Left ventricle myocardium inferior (tissue), 1 donor: ENCODE measurements at places on chromosomes 11 and 22.

GRCh38 chr11:134231958-134232659 is 7.6 kb downstream of the VPS26B start:
- no peak for DNase-seq

DNA sequence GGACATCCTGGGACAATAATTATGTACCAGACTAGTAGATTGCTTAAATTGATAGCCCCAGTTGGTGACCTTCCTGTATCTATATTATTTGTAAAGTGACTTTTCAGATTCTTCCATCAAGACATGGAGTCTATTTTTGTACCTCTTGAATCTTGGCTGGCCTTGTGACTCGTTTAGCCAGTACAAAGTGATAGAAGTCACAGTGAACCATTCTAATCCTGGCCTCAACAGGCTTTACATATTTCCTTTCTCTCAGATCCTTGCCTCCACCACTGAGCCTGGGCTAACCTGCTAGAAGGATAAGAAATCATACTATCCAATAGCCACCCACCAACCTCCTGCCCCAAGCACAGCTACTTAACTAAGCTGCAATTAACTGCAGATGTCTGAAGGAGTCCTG is 37.5 kb upstream of the SLC6A5 start:
- DNase-seq: no peak

- peak; percentile 60 for DNase-seq
These were observed 35.2 kb upstream of the P2RY2 start for GRCh38 chr11:73182824-73183321.

GRCh38 chr11:130711193-130711592 is 205.1 kb downstream of the SNX19 start:
- no peak for DNase-seq

DNA sequence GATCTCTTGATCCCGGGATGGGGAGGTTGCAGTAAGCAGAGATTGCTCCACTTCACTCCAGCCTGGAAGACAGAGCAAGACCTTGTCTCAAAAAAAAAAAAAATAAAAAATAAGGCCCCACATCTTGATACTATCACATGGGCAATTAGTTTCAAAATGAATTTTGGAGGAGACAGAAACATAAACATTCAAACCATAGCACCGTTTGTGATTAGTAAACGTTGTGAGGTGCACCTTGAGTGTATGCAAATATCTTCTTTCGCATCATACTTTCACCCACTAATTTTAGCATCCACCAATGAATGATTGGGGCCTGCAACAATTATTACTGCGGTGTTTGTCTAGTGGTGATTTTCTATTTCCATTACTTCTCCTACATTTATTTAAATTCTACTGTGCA is 11.0 kb upstream of the SPDYC start:
- no peak for DNase-seq

- DNase-seq: no peak
These were observed 56.7 kb upstream of the CLPB start for GRCh38 chr11:72491001-72491400.

GRCh38 chr11:46285173-46285572 is 7.7 kb downstream of the CREB3L1 start:
- no peak for DNase-seq

DNA sequence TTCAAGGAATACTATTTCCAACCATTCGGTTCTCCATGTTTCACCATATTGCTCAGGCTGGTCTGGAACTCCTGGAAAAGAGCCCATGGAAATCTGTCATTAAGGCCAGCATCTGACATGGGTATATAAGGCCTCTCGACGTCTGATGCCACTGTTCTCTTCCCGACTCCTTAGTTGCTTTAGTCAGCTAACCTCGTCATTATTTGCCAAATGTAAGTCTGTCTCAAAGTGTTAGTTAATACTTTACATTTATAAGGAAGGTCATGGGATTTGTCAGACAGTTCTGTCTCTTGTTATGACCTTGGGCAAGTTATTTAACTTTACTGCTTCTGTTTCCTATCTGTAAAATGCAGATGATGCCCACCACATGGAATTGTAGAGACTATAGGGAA is 1.6 kb downstream of the MRPL48 start:
- no peak for DNase-seq

DNA sequence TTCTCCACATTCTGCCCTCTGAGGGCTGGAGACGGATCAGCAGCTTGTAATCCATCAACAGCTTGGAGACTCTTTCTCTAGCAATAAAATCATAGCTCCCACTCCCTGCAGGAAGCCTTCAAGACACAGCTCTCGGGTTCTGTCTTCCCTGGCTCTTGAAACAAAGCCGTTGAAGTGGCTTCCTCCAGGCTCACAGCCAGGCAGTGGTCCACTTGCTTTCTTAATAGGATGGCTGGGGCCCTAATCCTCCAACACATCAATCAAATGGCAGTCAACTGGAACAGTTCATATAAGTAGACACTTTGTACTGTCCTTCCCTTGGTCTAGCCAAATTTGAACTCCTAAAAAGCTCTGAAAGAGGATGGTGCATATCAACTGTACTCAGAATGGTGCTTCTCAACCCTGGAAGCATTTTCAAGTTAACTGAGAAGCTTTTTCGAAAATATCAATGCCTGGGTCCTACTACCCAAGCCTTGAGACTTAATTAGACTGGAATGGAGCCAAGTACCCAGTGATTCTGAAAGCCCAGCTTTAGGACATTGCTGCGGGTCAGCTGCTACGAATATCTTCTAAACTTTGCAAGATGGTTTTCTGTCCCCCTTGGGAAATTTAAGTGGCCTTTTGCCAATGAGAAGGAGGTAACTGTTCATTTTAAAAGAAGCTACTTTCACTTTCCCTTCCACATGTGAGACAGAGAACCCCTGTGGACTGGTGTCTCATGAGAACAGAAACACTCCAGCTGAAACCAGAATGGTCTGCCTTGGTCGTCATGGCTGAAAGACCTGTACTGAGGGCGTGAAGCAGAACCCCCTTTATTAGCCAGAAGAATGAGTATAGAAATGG is 74.7 kb downstream of the SC5D start:
- DNase-seq: no peak

DNA sequence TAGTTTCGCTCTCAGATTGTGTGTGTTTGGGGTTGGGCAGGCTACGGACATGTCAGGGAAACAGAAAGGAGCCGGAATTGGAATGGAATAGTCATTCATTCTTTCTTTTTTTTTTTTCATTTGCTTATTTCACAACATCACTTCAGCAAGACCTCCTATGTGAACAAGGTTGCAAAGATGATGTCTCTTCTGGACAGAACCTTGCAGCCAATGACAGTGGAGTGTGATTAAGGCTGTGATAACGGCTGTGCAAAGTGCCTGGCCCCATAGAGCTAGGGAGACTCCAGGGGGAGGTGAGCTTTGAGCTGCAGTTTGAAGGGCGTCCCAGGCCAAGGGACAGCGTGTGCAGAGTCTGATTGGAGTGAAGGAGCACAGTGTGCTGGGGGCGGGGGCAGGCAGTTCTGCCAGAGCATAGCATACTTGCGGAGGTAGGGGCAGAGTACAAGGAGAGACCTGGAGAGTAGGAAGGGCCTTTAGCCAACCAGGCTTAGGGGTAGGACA is 3.4 kb downstream of the TIGD3 start:
- DNase-seq: peak; percentile 67

- no peak for DNase-seq
These were observed 13.3 kb downstream of the APOL3 start for GRCh38 chr22:36147196-36147791.

GRCh38 chr22:44445731-44446130 is 52.3 kb downstream of the RTL6 start:
- DNase-seq: no peak

DNA sequence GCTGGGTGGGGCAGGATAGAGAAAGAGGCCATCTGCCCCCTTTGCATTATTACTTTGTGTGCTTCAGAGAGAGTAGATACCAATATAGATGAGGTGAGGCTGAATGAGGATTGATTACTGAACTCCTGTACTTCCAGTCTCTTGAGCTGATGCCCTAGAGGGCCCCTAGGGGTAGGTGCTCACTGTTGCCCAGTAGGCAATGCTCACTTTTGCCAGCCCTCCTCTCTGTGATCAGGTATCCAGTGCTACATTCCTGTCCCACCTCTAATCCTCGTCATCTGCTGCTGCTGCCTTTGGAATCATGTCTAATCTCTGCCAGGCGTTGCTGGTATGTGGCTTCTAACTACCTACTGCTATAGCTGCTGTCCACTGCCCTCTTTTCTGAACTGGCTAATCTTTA is 57.2 kb downstream of the CCDC83 start:
- no peak for DNase-seq

- no peak for DNase-seq
These were observed 10.5 kb upstream of the MUC2 start for GRCh38 chr11:1064167-1064566.

- DNase-seq: no peak
These were observed 56.6 kb upstream of the PRODH start for GRCh38 chr22:18992543-18993198.

GRCh38 chr11:111829185-111829968 is 42.0 kb downstream of the ALG9 start:
- DNase-seq: no peak

GRCh38 chr11:115132436-115133228 is 371.6 kb downstream of the CADM1 start:
- no peak for DNase-seq

- no peak for DNase-seq
These were observed at the start of gene ACCSL for GRCh38 chr11:44047931-44048431. Gene ACCSL, plus strand, starts transcription at chr11:44047981. Its CDS starts 56 bp downstream, at chr11:44048037.

- DNase-seq: no peak
These were observed 627 bp downstream of the DNAJC4 start for GRCh38 chr11:64230985-64231365.

- DNase-seq: no peak
These were observed 1029.9 kb downstream of the BRD1 start for GRCh38 chr22:48797731-48798130.

GRCh38 chr11:132410383-132410782 is 1040.0 kb downstream of the NTM start:
- DNase-seq: no peak

DNA sequence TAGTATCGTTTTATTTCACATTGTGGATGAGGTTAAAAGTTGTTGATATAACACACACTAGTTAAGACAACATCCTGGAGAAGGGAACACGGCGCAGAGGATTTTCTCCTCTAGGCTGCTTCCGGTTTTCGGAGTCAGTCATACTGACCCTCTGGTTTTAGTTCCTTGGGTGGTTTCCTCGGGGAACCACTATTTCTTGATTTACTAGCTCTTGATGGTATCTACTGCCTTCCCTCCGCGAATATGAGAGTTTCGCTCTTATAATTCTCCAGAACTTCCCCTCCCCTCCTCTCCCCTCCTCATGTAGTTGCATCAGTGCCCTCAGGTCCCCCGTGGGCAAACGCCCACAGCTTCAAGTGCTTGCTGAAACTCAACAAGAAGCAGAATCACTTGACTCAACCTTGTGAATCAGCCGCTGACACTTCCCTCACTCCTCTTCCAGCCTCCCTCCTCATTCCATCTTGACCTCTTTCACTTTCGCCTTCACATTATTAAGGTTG is 15.9 kb upstream of the APOBEC3A start:
- DNase-seq: no peak

DNA sequence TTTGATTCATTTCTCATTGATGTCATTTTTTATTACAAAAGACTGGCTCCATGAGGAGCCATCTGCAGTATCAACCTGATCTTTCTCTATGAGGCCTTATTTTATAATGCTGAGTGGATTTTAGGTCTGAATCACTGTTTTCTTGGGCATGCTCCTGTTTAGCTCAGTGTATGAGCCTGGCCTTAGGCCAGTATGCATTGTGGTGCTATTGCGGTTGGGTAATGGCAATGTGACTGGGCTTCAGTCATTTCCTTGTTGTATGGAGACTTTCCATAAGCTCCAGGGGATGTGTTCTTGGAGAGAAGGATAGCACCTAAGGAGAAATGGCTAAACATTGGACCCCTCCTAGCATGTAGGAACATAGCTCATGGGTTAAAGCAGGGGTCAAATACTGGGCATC is 293.2 kb downstream of the NELL1 start:
- DNase-seq: no peak

DNA sequence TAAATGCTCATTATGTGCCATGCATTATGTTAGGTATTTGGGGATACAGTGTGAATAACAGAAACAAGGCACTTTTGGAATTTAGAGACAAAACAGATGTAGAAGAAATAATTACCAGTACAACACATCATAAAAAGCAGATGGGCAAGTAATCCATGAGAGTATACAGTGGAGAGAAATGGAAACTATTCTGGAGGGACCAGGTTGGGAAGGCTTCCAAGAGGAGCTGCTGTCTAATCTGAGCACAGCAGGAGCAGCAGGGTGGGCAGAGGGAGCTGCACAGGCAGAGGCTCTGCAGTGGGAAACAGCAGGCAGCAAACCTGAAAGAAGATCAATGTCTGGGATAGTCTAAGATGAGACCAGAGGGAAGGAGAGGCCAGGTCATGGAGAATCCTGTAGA is 268.7 kb upstream of the CCDC90B start:
- no peak for DNase-seq

GRCh38 chr22:41197038-41197972 is 7.8 kb upstream of the L3MBTL2 start:
- DNase-seq: peak; percentile 87

DNA sequence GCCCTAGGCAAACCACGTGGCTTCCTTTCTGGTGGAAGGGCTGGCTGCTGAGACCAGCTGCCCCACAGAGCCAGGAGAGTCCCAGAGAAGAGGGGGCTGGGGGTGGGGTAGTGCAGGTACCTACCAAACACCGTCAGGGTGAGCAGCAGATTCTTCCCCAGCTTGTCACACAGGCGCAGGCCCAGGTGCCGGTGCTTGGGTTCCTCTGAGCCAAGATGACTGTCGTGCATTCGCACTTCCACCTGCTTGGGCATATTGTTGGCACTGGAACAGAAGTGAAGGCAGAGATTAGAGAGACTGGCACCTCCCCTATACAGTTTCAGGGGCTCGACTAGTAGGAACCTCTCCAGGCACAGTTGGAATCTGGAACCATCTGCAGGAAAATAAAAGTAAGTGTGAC is 102.1 kb downstream of the SLC1A2 start:
- no peak for DNase-seq

- no peak for DNase-seq
These were observed 57.9 kb downstream of the DYNC2H1 start for GRCh38 chr11:103167166-103167565.

DNA sequence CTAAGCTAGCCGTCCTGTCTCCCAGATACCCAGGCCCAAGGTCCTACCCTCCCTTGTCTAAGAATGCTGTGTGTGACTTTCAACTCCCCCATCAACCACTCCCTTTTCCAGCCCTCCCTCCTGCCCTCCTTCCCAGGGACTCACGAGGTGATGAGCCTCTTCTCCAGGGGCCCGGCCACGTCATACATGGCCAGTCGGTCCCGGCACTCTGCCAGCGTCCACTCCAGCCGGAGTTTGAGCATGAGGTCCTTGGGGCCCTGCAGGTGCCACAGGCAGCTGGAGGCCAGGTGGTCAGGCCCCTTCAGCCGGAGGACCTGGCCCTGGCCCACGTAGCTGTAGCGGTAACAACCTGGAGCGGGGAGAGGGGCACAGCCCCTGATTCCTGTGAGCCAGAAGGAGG is 20.1 kb downstream of the TMPRSS6 start:
- no peak for DNase-seq

- DNase-seq: no peak
These were observed 61.6 kb downstream of the C11orf65 start for GRCh38 chr11:108405706-108406105.

GRCh38 chr11:63592975-63593395 is 21.2 kb downstream of the PLAAT3 start:
- DNase-seq: no peak

GRCh38 chr11:118679483-118679882 is at the start of gene TREH:
Gene TREH, minus strand, starts transcription at chr11:118679650. Its CDS starts 23 bp downstream, at chr11:118679627.
- DNase-seq: no peak
